ENCODE measurements at places on chromosomes 2 and 18. TPM values are rescaled to one million over a fixed set of nuclear protein-coding genes. Genes with fewer than 3 reads are reported as not detected.

Gene LYG2
- not detected for total RNA-seq

GRCh38 chr2:218471982-218472381, 53.1 kb downstream of the VIL1 start:
- DNase-seq = no peak

DNA sequence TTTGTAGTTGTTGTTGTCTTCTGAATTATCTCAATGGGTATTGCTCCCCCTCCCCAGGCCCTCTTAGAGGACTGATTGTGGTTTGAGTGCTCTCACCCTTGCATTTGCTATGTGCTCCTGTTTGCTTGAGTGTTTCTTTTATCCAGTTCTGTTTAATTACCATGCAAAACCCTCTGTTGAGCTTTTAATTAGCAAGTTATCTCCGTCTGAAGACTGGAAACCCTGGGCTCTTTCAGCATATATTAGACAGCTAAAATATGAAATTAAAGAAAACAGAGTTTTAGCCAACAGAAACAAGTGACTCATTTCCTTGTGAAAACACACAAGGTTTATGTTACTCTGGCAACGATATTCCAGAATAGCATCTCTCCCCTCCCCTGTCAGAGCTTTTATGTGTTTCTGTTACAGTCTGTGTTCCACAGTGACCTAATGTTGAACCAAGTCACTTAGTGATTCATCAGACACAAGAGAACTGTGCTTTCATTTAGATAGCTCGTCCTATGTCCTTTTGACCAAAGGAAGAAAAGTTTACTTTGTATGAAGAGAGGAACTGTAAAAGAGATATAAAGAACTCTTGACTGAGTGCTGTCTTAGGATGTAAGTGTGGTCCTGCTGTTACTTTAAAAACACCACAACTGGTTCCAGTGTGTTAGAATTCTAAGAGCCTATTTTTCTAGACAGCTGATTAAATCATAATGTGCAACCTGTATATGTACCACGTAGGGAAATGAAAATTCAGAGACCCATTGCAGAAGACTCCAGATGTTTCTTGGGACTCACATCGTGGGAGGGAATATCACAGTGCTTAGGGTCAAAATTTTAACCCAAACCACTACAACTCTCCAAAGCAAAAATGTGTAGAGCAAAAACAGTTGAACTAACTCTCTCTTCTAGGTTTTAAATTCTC, 172.8 kb upstream of the RBMS1 start:
- DNase-seq = no peak

GRCh38 chr2:69724540-69725159, 17.3 kb upstream of the ANXA4 start:
- DNase-seq = peak; percentile 74

- no peak for DNase-seq
Measured at GRCh38 chr18:38198526-38198925, 632.9 kb upstream of the CELF4 start.

Measured in activated B cell treated with CpG ODN at 0.5 μM for 24 hours (primary cell).